NCI-H187 (cell line): ENCODE measurements at places on chromosomes 13 and 19.

DNA sequence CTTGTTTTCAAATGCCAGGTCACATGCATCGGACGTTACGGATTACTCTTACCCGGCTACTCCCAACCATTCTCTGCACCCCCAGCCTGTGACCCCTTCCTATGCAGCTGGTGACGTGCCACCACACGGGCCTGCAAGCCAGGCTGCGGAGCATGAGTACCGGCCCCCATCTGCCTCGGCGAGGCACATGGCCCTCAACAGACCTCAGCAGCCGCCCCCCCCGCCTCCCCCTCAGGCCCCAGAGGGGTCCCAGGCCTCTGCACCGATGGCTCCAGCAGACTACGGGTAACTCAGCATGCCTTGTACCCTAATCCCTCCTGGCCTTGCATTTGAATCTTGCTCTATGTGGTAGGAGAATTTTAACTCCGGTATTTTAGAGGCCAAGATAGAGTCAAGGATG is 79.5 kb downstream of the GPR12 start:
- DNase-seq, result no peak

GRCh38 chr19:58059003-58059670 is at the start of gene ZNF135:
ZNF135 (plus strand) TSS chr19:58059282; CDS start chr19:58060003, 721 bp downstream.
- no peak for DNase-seq

DNA sequence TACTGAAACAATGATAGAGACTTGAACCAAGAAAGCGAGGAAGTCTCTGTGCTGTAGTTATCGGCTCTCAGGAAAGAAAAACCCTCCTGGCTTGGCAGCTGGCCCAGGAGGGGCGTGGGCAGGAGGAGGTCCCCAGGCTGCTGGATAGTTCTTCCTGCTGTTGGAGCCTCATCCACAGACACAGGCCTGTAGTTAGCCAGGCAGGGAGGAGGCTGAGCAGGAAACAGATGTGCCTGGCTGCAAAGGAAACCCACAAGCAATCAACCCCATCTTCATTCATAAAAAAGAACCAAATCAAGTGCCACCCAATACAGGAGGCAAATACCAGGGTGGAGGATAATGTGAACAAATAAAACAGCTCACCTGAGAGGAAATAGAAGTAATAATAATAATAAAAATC is 86.2 kb downstream of the IRS2 start:
- DNase-seq, result peak; percentile 91

- no peak for DNase-seq
Measured at GRCh38 chr13:21445759-21446158, 13.3 kb downstream of the ZDHHC20 start.

- no peak for DNase-seq
Measured at GRCh38 chr13:112077729-112078128, 10.8 kb downstream of the SOX1 start.

GRCh38 chr19:33797802-33798671 is 1.4 kb downstream of the KCTD15 start:
- DNase-seq, result no peak

DNA sequence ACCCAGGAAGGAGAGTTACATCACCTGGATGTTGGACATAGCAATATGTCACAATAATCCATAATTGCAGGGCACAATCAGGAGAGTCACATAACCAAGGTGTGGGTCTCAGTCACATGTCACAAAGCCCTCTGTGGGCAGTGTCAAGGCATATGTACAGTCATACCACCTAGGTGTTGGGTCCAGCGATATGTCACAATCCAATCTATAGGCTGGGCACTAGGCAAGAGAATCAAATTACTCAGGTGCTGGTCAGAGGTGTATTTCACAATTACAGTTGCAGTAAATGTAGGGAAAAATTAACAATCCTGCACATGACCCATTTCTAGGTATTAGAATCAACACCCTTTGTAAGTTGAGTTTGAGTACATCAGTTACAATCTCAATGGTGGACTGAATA is 126.2 kb upstream of the ZNF91 start:
- no peak for DNase-seq

DNA sequence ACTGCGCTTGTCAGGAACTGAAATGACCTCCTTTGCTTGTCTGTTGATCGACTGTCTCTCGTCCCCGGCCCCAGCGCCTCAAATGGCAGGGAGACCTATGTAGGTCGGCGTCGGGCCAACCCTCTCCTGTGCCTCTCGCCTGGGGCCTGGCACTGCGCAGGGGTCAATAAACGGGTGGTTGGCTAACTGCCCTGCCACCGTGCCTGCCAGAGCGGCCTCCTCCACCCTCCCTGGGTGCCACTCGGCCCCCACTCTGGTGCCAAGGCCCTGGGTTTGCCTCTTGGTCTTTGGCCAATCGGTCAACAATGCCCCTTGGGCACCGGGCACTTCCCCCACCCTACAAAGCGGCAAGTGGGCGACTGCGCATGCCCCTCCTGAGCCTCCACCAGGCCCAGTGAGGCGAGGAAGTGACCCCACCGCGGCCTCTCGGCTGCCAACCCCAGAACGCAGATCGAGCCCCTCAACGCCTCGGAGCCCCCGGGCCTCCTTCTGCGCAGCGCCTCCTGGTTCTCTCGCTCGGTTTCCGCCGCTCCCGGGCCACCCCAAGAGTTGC is 1.1 kb downstream of the KEAP1 start:
- no peak for DNase-seq

DNA sequence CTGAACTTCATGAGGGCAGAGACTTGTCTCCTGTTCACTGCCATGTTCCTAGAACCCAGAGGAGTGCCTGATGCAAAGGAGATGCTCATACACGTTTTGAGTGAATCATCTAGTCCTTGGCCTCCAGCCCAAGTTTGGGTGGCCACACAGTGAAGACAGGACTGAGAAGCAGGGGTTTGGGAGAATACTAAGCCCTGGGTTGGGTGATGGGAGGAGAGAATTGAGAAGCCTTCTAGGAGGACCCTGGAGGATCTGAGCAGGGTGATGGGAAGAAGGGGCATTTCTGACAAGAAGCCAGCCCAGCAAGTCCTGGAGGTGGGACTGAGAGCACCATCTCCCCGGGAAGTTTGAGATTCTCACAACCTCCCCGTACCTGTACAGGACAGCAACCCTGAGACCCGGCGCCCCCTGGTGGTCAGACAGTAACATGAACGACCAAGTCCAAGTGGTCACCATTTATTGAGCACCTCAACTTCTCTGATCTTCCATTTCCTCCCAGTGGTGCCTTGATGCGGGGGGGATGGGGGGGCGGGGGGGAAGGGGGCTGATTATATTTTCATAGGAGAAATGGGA is 11.0 kb downstream of the CTU1 start:
- DNase-seq, result no peak

GRCh38 chr13:37187105-37187504 is 81.6 kb upstream of the CSNK1A1L start:
- no peak for DNase-seq

DNA sequence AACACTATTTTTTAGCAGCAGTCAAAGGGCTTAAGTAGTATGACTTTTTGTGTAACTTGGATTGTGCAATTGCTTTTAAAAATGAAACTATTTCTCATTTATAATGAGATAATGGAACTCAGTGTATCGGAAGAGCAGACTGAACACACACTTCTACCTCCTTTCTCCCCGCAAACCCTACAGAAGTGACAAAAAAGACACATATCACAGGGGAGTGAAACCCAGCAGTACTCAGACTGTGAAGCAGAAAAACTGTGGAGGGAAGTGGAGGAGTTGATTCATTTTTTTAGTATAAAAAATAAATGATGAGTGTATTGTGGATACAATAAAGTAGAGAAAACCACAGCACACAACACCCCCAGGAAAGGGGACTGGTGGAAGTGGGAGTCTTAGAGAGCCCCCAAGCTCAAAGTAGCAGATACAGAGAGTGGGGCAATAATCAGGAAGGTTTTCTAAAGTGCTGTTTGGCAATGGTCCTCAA is 9.7 kb downstream of the LPAR6 start:
- no peak for DNase-seq

DNA sequence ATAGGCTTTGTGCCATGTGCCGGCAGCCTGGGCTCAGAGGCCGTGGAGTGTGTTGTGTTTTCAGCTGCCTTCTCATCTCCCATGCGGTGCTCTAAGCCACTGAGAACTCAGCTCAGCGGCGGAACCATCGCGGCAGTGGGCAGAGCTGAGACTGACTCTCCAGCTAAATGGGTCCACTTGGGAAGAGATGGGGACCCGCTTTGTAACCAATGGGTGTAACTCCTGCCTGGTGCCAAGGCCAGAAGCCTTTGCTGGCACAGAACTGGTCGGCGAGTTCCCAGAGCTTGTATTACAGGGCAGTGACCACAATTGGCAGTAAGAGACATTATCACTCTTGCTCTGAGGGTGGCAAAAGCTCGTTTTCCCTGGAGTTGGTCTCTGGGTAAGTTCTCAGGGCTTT is 183.0 kb downstream of the STK24 start:
- DNase-seq, result no peak

DNA sequence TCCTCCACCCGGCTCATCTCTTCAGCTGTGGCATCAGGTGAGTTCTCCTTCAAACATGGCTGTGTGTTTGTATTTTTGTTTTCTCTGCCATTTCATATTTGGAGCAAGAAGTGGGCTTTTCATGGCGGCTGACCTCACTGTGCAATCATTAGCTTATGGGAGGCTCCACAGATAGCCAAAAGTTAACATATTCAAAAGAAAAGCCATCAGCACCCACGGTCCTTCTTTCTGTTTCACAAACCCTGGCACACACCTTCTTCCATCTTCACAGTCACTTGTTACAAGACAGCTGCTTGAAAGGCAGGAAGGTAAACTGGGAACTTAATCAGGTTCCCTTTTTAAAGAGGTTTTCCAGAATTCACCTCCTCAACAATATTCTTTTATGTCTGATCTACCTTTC is 69.3 kb upstream of the ATP12A start:
- DNase-seq, result no peak

GRCh38 chr19:21028969-21029268 is 8.5 kb downstream of the ZNF430 start:
- no peak for DNase-seq

DNA sequence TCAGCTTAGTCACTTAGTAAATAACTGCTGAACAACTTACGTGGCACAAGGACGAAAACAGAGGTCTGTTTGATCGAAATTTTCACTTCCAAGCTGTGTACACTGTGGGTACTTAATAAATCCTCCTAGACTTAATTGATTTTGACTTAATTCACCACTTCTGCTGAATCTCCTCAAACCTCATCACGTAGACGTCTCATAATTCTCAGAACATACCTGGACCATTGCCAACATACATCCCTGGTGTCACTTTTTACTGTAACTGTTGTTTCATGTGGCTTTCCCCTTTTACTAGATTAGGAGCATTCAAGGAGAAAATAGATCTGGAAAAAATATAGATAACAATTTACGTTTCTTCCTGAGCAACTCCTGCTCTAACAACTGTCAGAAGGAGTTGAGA is 105.0 kb downstream of the MBNL2 start:
- DNase-seq, result no peak

DNA sequence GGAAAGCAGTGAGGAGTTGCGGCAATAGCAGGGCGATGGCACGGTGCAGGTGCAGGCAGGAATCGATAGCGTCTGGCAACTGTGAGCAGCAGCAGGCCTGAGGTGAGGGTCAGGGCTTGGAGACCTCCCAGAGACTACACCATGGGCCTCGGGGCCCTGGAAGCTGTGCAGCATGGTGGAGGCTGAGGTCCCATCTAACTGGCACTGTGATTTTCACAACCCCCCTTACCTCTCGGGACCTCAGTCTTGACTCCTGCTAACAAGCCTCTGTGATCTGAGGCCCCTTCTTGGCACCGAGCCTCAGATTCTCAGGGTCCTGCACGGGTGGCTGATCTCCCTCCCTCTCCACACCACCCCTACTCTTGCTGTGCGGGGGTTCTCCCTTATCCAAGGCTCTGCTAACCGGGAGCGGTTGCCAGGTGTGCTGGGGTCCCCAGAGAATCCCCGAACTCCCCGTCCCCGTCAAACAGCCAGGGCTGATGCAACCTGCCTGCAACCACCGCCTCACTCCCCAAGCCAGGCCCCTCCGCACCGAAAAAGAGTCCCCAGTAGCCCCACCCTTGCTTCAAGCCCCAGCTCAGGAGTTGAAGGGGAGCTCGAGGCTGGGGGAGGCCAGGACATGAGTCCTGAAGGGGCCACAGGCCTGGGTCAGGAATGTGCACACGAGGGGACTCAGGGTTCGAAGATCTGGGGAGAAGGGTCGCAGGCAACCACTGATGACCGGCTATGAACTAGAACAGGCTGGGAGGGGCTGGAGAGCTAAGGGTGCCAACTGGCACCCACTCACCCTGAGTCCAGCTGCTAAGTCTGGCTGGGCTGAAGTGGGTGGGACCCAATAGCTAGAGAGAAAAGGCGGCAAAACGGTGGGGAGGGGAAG is 4.8 kb upstream of the ATF5 start:
- no peak for DNase-seq
